ENCODE measurements at places on chromosomes 7 and 10.

GRCh38 chr7:2730846-2731770 is 43.1 kb downstream of the AMZ1 start:
- no peak for DNase-seq

DNA sequence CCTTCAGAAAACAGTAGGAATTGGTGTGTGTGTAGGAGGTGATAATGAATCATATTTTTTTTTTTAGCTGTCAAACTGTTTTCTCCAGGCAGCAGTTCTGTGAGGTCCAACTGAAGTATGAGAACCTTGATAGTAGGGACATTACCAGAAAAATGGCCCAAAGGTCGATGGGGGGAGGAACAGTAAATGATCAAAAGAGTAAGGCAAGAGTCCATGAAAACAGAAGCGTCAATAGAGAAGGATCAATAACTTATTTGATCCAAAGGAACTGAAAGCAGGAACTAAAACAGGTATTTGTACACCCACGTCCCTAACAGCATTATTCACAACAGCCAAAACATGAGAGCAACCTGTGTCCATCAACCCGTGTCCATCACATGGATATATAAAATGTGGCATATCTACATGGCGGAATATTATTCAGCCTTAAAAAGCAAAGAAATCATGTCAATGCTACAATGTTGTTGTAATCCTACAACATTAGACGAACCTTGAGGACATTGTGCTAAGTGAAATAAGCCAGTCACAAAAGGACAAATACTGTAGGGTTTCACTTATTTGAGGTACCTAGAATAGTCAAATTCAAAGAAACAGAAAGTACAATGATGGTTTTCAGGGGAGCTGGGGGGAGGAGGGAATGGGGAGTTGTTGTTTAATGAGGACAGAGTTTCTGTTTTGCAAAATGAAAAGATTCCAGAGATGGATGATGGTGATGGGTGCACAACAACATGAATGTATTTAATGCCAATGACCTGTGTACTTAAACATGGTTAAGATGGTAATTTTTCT is 214.0 kb upstream of the KLF14 start:
- no peak for DNase-seq

- DNase-seq, result peak; percentile 20
These were observed 141.4 kb downstream of the ARHGAP22 start for GRCh38 chr10:48463318-48464003.

DNA sequence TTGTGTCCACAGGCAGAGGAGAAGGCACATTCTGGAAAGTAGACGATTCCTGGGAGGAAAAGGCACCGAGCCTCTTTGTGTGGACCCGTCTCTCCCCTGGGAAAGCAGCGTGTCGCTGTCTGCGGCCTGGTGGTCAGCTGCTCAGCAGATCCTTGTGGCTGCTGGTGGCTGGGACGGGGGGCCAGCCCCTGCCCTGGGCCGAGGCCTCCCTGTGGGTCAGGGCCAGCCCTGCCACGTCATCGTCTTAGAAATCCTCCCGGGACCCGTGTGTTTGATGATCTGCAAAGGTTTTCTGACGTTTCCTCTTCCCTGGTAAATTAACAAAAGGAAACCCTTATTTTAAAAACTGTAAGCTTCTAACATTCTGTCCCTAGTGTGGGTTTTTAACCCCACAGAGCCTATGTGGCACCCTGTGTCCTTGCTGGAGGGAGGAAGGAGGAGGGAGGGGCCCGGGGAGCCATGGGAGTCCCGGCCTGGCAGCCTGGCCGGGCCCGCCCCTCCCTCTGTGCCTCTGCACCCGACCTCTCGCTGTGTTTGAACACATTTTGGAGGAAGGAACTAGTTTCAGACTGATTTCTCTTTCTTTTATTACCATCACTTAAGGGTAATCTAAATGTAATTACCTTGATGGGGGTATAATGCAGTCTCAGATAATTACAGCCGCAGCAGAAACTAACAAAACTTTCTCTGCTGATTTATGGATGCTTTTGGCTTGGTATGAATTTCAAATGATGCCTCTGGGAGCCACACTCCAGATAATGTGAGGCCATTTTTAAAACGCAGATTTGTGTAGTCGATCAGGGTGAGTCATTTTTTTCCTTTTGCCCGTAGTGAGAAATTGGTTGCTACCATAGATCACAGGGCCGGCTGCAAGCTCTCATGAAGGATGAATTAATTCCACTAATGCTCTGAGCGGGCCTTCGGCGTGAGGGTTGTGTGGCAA is 85.5 kb downstream of the NKX6-2 start:
- no peak for DNase-seq

DNA sequence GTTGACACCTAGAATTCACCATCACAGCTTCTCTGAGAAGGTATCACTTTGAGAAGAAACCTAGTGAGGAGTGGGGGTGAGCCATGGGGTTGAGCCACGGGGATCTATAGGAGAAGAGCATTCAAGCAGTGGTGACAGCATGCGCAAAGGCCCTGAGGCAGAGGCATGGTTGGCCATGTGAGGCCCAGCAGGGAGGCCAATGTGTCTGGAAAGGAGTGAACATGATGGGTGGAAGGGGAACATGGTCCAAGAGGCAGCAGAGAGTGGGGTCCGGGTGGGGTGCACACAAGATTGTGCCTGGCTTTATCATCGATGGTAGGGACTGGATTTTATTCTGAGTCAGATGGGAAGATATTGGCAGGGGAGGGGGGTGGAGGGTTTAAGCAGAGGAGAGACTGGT is 36.0 kb upstream of the LEP start:
- no peak for DNase-seq

- DNase-seq, result no peak
These were observed 556.3 kb downstream of the GRM8 start for GRCh38 chr7:126696256-126697038.

- no peak for DNase-seq
These were observed 7.8 kb upstream of the CYP3A4 start for GRCh38 chr7:99791667-99792369.

- no peak for DNase-seq
These were observed 588 bp upstream of the ORC5 start for GRCh38 chr7:104208421-104208780.

DNA sequence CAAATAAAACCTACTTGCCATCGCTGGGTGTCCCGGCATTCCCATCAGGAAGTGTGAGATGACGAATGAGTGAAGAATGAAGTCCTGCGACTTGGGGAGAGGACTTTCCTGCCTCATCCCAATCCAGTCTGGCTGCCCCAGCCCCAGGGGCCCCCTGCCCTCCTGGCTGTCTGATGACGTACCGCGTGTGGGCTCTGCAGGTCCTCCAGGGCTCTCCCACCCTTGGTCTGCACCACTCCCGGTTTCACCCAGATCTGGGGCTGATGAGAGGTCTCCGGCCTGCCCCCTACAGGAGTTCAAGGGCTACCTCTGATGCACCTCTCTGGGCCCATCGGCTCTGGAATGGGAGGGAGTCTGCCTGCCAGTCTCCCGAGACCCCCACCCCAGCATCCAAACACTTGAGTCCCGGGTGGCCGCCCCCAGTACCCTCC is 9.8 kb downstream of the ATP6V1F start:
- no peak for DNase-seq

- no peak for DNase-seq
These were observed 640.3 kb downstream of the NRG3 start for GRCh38 chr10:82515256-82515655.

DNA sequence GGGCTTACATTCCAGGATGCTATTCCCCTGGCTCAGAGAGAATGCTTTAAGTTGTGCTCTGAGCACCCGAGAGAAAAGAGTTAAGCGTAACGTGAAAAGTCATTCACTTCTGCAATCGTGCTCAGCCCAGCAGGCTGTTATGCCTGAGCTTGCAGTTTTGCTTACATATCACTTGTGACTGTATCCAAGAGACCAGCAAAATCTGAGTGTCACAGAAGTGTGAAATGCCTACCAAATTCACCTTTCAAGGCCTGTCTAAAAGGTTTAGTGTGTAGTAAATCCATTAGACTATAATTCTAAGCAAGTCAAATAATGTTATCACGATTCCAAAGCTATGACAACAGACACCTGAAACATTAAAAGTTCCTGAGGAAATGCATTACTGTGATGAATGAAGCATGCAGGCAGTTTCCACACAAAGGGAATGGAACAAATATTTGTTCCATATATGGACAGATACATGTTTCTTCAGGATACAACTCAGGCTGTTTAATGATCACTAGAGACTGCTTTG is 20.1 kb downstream of the ITGB1 start:
- no peak for DNase-seq
